ENCODE measurements at places on chromosomes 5 and 9.

GRCh38 chr9:88355166-88355565 is 33.1 kb upstream of the SPIN1 start:
- DNase-seq: no peak

GRCh38 chr5:54087436-54087835 is 222.9 kb downstream of the ARL15 start:
- DNase-seq: no peak

DNA sequence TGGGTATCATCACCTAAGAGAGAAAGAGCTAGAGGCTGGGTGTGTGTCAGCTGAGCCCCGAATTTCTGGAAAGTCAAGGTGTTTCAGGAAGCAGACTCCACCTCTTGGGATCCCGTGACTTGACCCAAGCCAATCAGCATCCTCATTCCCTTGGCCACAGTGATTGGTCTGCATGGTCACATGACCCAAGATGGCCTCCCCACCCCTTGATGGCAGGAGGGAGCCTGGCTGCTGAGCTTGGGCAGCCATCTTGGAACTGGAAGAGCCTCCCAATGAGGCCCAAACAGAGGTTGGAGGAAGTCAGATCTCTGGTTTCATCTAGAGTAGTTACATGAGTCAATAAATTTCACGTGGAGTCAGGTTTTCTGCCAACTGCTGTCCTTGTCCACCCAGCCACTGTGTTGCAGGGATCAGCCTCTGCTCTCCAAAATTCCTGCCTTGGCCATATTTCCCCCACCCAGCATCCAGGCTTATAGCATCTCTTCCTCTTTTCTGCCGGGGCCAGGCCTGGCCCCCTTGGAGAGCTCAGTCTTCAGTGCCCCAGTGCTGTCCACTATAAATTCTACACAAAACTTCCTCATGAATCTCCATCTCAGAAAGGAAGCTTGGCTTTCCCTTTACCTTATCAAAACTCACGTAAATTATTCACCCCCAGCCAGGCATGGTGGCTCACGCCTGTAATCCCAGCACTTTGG is 17.2 kb upstream of the SUSD3 start:
- DNase-seq: no peak

DNA sequence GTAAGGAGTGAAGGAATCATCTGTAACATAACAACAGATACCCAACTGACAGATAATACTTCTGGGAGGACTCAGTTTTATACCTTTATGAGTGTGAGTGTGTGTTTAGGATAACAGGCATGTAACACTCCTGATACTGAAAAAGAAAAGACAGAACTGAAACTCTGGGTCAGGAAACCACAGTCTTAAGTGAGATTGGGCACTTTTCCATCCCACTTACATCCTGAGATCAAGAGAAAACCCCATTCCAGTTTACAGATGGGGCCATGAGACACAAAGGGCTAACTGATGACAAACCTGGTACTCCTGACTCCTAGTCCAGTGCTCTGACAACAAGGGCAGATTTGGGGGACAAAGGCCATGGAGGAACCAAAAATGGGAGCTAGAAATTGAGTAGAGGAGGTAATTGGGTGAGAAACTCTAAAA is 18.0 kb downstream of the IL5 start:
- no peak for DNase-seq

GRCh38 chr9:137711678-137712105 is 92.9 kb downstream of the EHMT1 start:
- DNase-seq: no peak

GRCh38 chr9:128529191-128529590 is 23.2 kb upstream of the SPTAN1 start:
- no peak for DNase-seq

- DNase-seq: no peak
Observed at GRCh38 chr5:15601274-15601673, 101.3 kb downstream of the FBXL7 start.

GRCh38 chr5:138573223-138573622 is 2.0 kb downstream of the HSPA9 start:
- no peak for DNase-seq

GRCh38 chr9:87826331-87826730 is 56.3 kb upstream of the SPATA31E1 start:
- no peak for DNase-seq

- DNase-seq: no peak
Observed at GRCh38 chr5:127650022-127650421, 1.1 kb downstream of the CTXN3 start.

GRCh38 chr5:103120607-103121200 is 603 bp downstream of the PPIP5K2 start:
- peak; percentile 31 for DNase-seq

DNA sequence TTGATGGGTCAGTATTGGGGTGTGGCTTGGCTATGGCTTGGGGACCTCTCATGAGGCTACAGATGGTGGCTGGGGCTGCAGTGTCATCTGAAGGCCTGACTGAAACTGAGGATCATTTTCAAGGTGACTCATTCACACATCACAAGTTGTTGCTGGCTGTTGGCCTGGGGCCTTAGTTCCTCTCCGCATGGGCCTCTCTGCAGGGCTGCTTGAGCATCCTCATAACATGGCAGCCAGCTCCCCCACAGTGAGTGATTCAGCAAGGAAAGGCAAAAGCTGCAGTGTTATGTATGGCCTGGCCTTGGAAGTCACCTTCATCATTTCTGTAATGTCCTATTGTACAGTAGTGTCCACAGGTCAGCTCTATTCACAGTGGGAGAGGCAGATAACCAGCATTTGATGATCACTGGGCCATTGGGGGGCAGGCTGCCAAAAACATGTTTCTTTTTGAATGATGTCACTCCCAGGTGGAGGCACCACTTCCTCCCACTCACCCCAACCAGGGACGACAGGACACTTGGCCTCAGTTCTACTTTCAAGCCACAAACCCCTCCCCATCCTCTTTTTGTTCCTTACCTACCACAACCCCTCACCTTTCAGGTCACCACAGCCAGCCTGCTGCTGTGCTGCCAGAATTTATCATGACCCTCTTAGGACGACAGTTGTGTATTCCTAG is 14.4 kb downstream of the FGD3 start:
- DNase-seq: no peak

DNA sequence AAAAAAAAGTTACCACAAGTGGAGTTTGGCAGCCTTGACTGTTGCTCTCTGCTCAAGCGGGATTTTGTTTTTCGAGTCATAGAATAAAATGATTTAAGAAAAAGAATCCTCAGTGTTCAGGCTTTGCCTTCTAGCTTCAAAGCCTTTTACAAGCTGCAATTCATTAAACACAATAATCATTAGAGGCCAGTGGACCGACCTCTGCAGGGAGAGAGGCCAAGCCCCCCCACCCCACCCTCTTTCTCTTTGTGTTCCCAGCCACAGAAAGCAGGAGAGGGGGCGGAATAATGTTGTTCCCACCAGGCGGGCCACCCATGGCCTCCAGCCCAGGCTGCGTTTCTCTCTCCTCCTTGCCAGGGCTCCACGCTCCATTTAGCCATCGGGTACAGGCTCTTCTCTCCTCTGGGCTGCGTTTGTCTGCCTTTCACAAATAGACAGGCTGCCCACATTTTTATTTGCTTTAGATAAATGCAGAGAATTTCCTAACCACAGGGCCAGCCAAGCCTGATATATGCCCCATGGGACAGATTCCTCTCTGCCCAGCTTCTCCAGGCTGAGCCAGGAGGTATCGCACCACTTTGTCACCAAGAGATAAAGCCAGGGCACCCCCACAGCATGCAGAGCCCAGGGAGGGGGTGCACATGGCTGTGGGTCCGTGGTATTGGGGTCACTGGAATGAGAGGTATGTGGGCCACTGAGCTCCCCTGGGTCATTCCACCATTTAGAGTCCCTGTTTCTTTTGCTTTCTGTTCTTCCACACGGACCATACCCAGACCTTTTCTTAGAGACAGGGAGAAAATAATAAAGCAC is 318.8 kb downstream of the PIK3R1 start:
- DNase-seq: peak; percentile 81

GRCh38 chr5:132459031-132459982 is 31.3 kb downstream of the IRF1 start:
- no peak for DNase-seq

- DNase-seq: no peak
Observed at GRCh38 chr9:73157811-73158210, 6.1 kb downstream of the ANXA1 start.

DNA sequence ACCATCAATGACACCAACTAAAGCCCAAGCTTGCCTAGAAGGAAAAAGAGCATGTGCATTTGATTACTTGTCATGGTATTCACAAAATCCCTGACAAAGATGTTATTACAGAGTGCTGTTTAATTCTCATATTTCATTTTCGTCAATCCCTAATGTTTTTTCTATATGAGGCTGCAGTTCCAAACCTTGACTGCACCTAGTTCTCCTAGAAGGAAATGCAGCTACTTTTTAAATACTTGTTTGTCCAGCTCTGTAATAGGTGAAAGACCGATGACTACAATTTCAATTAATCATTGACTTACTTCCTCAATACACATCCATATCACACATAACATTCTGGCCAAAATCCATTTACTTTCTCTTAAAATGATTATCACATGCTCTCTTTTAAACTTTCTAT is 28.1 kb downstream of the CEMIP2 start:
- no peak for DNase-seq

DNA sequence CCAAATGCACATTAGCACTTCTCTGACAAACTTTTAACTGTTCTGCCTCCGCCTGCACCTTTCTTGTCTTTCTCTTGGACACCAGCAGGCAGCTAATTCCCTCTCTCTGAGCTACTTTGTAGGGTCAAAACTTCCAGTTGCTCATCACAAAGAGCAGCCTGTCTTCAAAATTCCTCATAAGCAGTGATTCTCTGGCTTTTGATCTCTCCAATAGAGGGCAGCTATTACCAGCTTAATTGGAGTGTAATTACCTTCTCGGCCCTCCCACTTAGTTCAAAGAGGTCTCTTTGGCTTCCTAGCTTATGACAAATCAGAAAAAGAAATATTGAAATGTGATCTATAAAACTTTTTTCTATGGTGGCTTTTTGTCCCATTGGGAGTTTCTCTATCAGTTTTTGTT is 43.6 kb upstream of the RAD23B start:
- no peak for DNase-seq

- no peak for DNase-seq
Observed at GRCh38 chr9:36867672-36868471, 166.2 kb downstream of the PAX5 start.

DNA sequence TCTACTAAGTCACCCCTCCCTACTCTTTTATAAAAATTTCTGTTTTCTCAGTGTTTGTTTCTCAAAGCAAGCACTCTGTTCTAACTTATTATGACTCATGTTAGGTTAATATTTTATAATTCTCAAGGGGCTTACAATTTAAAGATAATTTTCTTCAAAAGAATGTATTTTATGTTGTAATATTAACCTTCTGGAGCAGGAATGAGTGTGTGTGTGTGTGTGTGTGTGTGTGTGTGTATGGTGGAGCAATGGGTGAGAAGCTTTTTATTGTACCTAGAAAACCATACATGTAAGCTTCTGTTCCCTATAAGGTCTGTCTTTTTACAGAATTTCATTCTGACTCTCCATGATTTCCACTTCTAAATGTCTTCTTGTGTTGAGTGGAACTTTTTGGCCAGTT is 63.0 kb downstream of the PBX3 start:
- DNase-seq: no peak

DNA sequence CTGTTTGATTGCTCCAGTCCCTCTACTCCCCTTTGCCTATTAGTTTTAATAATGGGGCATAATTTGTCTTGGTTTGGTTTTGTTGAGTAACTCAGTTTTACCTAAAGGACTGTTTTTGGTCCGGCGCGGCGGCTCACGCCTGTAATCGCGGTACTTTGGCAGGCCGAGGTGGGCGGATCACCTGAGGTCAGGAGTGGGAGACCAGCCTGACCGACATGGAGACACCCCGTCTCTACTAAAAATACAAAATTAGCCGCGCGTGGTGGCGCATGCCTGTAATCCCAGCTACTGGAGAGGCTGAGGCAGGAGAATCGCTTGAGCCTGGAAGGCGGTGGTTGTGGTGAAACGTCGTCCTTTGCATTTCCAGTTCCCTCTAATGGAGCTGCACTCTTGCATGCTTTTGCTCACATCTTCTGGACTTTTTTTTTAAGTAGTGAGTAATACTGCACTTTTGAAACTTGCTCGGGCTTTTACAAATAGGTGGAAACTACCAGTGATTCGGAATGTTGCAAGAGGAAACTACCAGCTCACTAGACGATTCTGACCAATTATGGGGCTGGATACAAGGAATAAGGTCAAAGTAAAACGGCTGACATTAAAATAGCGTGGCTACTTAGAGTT is 721 bp upstream of the MAML1 start:
- peak; percentile 6 for DNase-seq

DNA sequence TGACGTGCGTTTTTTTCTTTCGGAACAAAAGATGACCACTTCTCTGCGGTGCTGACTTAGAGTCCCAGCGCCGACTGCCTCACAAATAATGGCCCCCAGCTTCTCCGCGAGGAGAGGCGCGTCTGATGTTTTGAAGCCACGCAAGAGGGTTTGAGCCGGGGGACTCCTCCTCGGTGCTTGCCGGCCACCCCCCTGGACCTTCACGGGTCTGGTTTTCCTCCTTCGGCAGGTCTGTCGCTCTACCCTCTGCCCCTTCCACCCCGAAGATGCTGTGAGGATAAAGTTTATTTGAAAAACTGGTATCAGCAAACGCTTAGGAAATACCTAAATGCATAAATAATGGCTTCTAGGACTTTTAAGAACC is 584 bp downstream of the USP20 start:
- DNase-seq: no peak

- DNase-seq: no peak
Observed at GRCh38 chr5:105730982-105731381, 1939.8 kb downstream of the EFNA5 start.

DNA sequence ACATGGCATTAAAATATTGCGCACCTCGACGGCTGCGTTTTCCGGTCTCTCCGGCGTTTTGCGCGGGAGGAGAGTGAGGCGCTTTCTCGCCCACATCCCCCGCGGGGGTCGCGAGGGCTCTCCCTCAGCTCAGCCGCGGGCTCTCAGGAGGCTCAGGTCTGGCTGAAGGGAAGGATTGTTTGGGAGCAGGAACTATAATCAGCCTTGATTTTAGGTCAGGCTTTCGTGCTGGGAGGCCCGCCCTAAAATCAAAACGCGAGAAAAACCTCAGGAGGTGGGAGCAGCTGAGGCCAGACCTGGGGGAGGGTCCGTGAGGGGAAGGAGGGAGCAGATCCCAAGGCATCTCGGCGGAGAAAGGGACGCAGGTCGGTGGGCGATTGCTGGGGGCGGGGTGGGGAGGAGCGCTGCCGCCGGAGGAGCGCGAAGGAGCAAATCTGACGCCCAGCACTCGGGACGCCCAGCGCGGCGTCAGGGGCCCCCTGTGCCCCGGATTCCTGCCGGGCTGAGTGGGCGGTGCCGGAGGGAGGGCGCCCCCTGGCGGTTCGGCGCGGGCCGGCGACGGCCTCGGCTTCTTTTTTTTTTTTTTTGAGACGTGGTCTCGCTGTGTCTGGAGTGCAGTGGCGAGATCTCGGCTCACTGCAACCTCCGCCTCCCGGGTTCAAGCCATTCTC is 18.7 kb upstream of the RNF130 start:
- peak; percentile 41 for DNase-seq

- no peak for DNase-seq
Observed at GRCh38 chr5:15827741-15828140, 327.8 kb downstream of the FBXL7 start.

DNA sequence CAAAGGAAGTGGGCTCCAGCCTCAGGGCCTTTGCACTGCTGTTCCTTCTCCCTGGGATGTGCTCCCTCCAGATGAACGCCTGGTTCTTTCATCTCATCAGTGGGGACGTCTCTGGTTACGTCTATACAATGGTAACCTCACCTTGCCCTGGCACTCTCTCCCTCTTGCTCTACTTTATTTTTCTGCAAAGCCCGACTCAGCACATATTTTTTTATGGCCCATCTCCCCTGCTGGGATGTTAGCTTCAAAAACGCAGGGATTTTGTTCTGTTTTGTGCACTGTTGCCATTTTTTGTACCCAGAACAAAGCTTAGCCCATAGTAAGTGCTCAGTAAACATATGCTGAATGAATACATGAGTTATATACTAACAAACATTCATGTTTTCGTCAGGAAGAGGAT is 37.5 kb downstream of the PTPN3 start:
- no peak for DNase-seq
